ENCODE measurements at places on chromosomes 5 and 9.

DNA sequence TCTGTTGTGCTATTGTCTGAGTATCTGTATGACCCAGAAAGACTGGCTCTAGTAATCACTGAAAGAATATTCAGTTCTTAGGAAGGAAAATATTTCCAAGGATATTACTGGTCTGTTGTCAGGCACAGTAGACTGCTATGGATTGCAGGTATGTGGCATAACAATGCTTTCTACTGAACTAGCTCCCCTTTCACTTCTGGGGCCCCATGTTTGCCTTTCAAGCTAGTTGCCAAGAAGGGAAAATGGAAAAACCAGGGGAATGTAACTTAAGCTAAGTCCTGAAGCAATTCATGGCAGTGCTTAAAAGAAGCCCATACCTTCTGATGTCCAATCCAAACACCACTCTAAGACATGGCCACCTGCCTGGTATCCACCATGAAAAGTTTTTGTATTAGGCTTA is 375.7 kb downstream of the GLIS3 start:
- no peak for DNase-seq

DNA sequence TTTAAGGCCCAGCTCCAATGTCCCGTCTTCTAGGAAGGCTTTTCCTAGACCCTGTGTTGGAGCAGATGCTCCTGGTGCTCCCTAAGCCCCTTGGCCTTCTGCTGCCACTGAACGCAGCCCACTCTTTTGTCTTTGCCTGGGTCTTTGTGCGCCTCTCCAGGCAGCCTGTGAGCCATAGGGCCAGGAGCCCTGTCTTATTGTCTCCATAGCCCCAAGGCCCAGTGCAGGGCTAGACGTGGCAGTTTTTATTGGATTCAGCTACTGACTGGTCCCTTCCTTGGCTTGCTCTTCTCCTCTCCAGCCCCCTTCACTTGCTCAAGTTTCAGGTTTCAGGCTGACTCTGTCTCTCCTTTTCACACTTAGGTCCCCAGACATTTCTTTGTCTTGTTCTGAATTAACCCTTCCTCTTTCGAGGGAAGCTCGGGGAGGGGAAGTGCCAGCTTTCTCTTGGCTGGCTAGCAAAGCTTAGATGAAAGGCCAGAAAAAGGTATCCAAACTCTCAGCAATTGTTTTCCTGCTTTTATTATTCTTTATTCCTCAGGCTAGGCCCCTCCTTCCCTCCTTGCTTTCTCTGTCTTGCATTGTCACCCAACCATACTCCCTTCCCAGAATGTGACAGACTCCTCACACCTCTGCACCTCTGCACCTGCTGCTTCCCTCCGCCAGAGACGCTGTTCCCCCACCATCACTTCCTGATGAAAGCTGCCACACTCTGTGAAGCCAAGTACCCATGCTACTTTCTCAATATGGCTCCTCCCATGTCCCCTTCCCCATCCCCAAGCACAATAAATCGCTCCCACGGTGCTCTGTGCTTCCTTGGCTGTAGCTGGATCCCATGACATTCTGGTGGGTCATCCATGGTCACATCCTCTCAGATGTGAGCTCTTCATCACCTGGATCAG is 101.6 kb upstream of the CPEB4 start:
- no peak for DNase-seq

DNA sequence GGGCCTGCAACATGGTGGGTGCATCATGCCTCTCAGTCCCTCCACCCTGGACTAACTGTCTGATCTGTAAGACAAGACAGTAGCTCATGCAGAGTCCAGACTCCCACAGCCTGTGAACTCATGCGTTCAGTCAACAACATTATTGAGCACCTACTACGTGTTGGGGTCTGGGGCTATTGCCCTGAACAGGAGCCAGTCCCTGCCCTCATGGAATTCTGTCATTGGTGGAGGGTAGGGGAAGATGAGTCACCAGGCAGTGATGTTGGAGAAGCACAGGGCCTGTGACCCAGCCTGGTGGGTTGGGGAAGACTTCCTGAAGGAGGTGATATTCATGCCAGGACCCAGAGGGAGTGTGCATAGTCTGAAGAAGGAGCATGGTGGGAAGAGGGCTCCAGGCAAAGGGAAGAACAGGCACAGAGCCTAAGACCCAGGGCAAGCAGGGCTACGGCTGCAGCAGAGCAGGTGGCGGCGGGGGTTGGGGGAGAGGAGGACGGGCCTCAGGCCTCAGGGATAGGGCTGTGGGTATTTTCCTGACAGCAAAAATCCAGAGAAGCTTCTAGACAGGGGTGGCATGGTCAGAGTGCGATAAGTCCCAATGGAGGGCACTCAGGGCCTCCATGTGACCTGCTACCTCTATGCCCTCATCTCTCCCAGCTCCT is 26.7 kb upstream of the PSD2 start:
- DNase-seq = no peak

DNA sequence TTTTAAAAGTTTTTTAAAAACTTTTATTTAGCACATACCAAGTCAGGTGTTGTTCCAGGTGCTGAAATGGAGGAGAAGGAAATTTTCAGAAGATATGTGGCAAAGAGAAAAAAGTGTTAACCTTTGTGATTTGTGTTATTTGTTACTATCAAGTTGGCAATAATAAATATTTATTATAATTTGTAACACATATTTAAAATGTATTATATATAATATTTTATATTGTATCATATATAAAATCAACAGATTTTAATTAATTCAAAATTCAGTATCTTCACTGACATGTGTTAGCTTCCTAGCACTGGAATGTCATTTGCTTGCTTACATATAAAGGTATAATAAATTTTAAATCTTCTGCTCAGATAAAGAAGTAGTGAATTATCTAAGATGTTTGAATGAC is 71.5 kb downstream of the STK32A start:
- DNase-seq = no peak

DNA sequence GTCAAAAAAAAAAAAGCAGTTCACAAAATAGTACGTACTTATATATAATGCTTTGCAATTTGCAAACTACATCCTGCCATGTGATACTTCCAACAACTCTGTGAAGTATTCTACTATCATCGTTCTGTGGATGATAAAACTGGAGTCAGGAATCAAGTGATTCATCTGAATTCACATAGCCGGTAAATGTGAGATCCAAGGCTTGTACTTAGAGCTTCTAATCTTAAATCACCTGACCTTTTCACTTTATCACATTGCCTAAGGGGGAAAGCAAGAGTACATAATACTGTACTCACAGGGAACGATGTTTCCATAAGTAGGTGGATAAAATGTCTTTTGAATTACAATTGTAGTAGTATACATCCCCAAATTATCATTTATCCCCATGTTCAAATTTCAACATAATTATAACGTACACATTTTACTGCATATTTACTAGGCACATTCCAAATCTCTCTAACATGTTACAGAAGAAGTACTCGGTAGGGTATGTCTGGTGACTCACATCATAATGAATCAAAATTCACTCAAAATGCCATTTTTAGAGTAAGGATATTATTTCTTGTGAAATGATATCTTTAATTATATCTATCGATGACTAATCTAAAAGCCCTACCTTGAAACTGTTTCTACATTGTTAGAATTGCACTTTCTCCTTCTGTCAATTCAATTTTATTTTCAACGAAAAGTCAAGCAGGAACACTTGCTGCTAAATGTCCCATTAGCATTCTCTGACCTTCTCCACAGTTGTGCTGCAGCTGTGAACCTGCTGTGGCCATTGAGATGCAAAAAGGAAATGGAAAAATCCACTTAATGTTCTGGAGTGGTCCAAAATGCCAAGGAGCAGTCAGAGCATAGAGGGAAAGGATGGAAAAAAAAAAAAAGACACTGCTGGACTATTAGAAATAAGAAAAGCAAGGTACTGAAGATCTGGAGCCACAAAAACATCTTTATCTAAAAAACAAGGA is 78.9 kb downstream of the OR2K2 start:
- DNase-seq = no peak

DNA sequence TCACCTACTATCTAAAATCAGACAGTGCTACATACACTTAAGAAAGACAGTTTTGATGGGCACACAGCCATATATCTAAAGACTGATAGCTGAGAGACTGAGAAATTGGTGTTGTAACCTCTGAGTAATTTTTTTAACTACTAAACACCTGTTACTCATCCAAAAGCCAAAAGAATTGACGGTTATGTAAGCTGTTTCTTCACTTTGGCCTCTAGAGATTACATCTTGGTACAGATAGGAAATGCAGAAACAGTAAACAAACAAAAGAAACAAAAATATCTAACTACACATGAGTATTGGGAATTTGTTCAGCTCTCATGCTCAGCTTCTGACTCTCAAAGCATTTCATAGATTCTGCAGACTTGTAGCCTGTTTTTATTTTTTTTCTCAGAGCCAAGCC is 152.1 kb upstream of the GAS1 start:
- DNase-seq = no peak

- DNase-seq = no peak
These were observed 36.5 kb downstream of the NSUN2 start for GRCh38 chr5:6596388-6596787.

GRCh38 chr9:117687532-117687931 is 16.7 kb upstream of the TLR4 start:
- DNase-seq = no peak

GRCh38 chr5:57231607-57232006 is 57.7 kb downstream of the GPBP1 start:
- DNase-seq = no peak

DNA sequence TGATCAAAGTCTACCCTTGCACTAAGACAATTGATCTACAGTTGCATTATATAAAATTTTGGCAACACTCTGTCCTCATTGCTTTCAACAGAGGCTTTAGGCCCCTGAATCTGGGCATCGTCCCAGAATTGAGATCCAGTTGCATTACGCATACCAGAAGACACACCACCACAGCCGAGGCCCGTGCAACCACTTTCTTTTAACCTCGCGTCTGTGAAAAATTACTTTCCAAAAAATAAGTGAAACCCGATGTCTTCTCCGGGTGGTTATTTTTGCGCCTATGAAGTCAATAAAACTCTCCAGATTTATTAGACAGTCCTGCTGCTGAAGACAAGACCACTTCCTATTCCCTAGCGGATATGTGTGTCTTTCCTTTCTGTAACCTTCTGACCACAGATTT is 52.1 kb upstream of the NFIB start:
- DNase-seq = no peak

DNA sequence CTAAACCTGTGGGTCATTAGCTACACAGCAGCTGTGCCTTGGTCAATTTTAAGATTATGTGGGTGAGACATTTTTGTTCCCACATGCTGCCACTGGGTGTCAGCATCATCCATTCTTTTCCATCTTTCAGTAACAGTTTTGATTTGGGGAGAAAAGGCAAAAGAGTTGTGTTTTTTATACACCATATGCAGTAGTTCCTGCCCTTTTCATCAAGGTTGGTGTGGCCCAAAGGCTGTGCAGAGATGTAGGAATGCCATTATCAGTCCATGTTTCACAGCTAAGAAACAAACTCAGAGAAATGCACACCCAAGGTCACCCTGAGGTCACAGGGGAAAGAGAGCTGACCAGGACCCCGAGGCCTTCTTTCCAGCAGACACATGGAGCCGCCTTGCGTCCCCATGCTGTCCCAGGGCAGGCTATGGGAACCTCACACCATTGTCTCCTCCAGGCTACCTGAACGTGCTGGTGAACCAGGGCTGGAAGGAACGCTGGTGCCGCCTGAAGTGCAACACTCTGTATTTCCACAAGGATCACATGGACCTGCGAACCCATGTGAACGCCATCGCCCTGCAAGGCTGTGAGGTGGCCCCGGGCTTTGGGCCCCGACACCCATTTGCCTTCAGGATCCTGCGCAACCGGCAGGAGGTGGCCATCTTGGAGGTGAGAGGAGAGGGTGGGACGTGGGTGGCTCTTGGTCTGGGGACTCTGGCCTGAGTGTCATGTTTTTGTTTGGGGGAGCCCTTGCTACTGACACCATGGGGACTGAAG is 27.8 kb upstream of the GRPEL2 start:
- peak; percentile 19 for DNase-seq
